ENCODE measurements at places on chromosomes 11 and 22. TPM values are rescaled to one million over a fixed set of nuclear protein-coding genes. Genes with fewer than 3 reads are reported as not detected.
A peak's percentile ranks its signal among the peaks of the same experiment; 100 is the strongest.

- H3K36me3 ChIP-seq, result no peaks in the 10 kb centered on the region
- no peak overlapping the region for H3K4me3 ChIP-seq
- H3K4me1 ChIP-seq, result no peaks in the 10 kb centered on the region
- no peak for DNase-seq
- H3K27ac ChIP-seq, result no peak overlapping the region
These were observed 161.9 kb upstream of the ARHGAP42 start for GRCh38 chr11:100525197-100525596.

The IL17RA gene
- total RNA-seq, result 7.1 TPM

The CDC42BPG gene
- total RNA-seq, result 3.0 TPM

The RNF121 gene
- 48.8 TPM for total RNA-seq

GRCh38 chr11:134049303-134049702 is 19.6 kb upstream of the JAM3 start:
- H3K27me3 ChIP-seq, result peaks cover 52% of the 10 kb centered on the region
- DNase-seq, result no peak
- peaks cover 30% of the 10 kb centered on the region for H3K4me1 ChIP-seq
- H3K4me3 ChIP-seq, result no peak overlapping the region
- H3K36me3 ChIP-seq, result no peaks in the 10 kb centered on the region
- no peak overlapping the region for H3K27ac ChIP-seq

GRCh38 chr11:28107750-28108618 is at the start of the genes KIF18A and METTL15:
Gene KIF18A (minus strand): TSS chr11:28108156. CDS start chr11:28097947, 10,209 bp downstream.
Gene METTL15 (plus strand): TSS chr11:28108388. CDS start chr11:28113335, 4,947 bp downstream.
- H3K4me3 ChIP-seq, result peak within 1 kb of the TSS; percentile 99
- H3K4me1 ChIP-seq, result peaks cover 64% of the 10 kb centered on the region
- no peaks in the 10 kb centered on the region for H3K36me3 ChIP-seq
- peak; percentile 99 for DNase-seq

GRCh38 chr11:61392981-61393595 is 701 bp downstream of the TMEM216 start:
- DNase-seq, result no peak
- peaks cover 21% of the 10 kb centered on the region for H3K4me1 ChIP-seq
- no peak overlapping the region for H3K27ac ChIP-seq
- H3K27me3 ChIP-seq, result no peaks in the 10 kb centered on the region
- peak overlapping the region; percentile 93 for H3K4me3 ChIP-seq

- no peaks in the 10 kb centered on the region for H3K4me1 ChIP-seq
- peaks cover 2% of the 10 kb centered on the region for H3K36me3 ChIP-seq
- peaks cover 24% of the 10 kb centered on the region for H3K27me3 ChIP-seq
- DNase-seq, result no peak
- H3K27ac ChIP-seq, result no peak within 1 kb of the TSS
- H3K4me3 ChIP-seq, result no peak within 1 kb of the TSS
These were observed at the start of gene OR2AT4 for GRCh38 chr11:75096456-75097172. Gene OR2AT4 (minus strand): TSS chr11:75096876.

The SOX10 gene
- total RNA-seq, result 279 TPM

DNA sequence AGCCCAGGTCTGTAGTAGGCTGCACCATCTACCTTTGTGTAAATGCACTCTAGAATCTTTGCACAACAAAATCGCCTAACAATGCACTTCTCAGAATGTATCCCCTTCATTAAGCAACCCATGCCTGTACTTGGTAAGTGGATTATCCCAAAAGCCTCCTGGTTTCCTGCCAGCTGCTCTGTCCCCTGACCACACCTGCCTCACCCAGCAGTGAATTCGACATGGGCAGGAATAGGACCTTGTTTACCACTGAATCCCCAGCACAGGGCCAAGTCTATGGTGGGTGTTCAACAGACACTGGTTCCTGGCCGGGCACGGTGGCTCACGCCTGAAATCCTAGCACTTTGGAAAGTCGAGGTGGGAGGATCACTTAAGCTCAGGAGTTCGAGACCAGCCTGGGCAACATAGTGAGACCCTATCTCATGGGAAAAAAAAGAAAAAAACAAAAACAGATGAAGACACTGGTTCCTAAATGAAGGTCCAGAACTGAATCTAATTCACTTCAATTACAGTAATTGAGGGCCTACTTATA is 5.1 kb upstream of the SYCE3 start:
- H3K27ac ChIP-seq, result no peak overlapping the region
- H3K36me3 ChIP-seq, result peaks cover 2% of the 10 kb centered on the region
- DNase-seq, result no peak

Measured in neural crest cell (in vitro differentiated cells).